ELR (cell line): ENCODE measurements at places on chromosomes 16 and 17.
A peak's percentile ranks its signal among the peaks of the same experiment; 100 is the strongest.

GRCh38 chr17:83185023-83186002 is 105.9 kb downstream of the METRNL start:
- no peak for DNase-seq

- no peak for DNase-seq
These were observed 39.8 kb downstream of the TMEM11 start for GRCh38 chr17:21174186-21174585.

DNA sequence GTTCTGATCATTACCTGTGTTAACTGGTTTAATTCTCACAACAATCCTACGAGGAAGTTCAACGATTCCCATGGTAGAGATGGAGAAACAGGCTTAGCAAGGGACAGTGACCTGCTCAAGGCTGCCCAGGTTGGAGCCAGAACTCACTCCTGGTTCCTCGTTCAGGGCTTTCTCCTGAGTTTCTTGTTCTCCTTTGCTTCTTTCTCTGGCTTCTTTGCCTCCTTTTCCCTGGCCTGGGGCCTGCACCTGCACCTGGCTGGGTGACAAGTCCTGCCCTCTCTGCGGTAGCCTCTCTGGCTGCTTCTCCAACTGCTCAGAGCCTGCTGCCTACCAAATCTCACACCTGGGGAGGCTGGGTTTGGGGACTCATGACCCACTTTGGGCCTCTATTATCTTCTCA is 2.8 kb downstream of the CCL22 start:
- DNase-seq: no peak

GRCh38 chr17:57880086-57880456 is 30.2 kb upstream of the MRPS23 start:
- DNase-seq: peak; percentile 51

- DNase-seq: no peak
These were observed 12.8 kb downstream of the AXIN1 start for GRCh38 chr16:339680-340079.

- DNase-seq: no peak
These were observed 80.1 kb upstream of the RPL38 start for GRCh38 chr17:74123350-74123749.

- DNase-seq: no peak
These were observed 6.6 kb downstream of the LUC7L3 start for GRCh38 chr17:50725769-50726655.

DNA sequence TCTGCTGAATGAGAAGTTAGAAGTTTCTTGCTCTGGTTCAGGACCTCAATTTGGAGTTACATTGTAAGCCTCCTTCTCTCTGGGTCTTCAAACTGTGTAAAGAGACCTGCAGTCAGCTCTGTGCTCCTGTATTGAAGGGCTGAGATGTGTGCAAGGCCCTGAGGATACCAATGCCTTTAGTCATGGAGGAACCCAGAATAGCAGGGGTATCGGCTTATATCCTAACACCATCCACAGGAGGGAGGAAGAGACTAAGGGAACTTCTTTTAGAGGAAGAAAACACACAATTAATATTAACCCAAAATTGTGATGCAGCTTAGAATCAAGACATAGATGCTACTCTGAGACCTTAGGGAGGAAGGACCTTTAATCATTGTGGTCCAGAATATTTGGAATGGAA is 36.5 kb downstream of the GLP2R start:
- no peak for DNase-seq

GRCh38 chr16:14452066-14452465 is 178.0 kb downstream of the PARN start:
- DNase-seq: no peak

GRCh38 chr16:67419931-67420330 is 3.7 kb upstream of the ZDHHC1 start:
- no peak for DNase-seq

DNA sequence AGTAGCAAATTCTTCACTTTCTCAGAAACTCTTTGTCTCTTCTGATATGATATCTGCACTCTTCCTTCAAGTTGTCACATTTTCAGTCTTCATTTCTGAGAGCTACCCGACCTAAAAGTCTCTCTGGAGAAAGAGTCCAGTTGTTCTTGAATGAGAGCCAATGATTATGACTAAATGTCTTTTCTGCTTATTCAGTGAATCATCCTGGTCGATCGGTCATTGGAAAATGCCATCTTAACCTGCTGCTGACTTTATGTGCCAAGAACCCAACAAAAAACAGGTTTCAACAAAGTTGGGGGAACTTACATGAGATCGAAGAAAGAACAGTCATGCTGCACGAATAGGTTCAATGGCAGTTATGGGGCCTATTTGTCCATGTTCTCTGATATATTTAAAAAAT is 15.9 kb downstream of the SOX9 start:
- DNase-seq: peak; percentile 87

DNA sequence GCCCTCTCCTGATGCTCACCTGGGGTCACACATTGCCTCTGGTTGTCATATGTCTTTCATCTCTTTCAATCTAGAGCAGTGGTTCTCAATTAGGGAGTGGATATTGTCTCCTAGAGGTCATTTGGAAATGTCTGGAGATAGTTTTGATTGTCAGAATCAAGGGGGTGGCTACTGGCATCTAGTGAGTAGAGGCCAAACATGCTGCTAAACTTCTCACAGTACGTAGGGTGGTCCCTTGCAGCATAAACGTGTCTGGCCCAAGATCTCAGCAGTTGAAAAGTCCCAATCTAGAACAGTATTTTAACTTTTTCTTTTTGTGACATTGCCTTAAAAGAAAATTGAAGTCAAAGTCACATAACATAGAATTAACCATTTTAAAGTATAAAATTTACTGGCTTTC is 30.5 kb upstream of the SLC5A10 start:
- no peak for DNase-seq

- no peak for DNase-seq
These were observed 167.7 kb upstream of the WSCD1 start for GRCh38 chr17:5902181-5903140.

DNA sequence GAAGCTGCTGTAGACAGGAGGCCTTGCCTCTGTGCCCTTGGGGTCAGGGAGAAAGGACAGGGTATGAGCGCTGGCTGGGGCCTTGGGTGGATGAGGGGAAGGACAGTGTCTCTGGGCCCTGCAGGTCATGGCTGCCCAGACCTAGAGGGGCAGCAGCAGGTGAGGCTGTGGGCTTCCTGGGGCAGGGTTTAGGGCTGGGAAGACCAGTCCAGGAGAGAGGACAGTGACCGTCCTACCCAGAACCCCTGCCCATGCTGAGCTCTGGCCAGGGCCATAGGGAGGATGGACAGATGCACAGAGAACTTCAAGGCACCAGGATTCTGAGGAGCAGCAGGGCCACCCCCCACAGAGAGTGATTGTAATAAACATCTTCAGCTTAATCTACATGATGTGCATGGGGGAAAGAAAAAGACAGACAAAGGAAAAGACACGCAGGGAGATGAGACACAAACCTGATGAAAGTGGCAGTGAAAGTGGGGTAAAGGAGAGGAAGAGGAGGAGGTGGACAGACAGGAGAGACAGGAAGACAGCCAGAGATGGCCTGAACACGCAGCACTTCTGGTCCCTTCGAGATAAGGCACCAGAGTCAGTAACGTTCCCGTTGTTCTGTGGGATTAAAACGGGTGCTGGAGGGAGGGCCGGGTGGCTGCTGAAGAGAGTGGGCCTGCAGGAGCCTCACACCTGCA is 17.5 kb downstream of the FLOT2 start:
- DNase-seq: no peak

- DNase-seq: no peak
These were observed 3.9 kb downstream of the CARMIL2 start for GRCh38 chr16:67648764-67649407.

DNA sequence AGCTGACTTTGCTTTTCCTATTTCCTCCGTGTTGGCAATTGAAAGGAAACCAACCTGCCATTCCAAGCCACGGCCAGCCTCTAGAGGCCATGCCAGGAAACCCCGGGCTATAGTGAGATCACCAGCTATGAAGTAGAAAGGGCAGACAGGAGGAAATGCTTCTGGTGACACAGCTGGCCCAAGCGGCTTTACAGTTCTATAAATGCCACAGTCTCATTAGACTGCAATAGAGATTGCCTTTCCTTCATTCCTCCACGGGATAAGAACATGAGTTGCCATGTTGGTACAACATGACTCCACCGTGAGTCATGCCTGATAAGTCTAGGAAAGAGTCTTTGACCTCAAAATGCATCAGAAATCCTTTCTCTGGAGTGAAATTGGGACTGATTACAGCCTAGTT is 384.9 kb downstream of the GRIN2A start:
- peak; percentile 38 for DNase-seq

DNA sequence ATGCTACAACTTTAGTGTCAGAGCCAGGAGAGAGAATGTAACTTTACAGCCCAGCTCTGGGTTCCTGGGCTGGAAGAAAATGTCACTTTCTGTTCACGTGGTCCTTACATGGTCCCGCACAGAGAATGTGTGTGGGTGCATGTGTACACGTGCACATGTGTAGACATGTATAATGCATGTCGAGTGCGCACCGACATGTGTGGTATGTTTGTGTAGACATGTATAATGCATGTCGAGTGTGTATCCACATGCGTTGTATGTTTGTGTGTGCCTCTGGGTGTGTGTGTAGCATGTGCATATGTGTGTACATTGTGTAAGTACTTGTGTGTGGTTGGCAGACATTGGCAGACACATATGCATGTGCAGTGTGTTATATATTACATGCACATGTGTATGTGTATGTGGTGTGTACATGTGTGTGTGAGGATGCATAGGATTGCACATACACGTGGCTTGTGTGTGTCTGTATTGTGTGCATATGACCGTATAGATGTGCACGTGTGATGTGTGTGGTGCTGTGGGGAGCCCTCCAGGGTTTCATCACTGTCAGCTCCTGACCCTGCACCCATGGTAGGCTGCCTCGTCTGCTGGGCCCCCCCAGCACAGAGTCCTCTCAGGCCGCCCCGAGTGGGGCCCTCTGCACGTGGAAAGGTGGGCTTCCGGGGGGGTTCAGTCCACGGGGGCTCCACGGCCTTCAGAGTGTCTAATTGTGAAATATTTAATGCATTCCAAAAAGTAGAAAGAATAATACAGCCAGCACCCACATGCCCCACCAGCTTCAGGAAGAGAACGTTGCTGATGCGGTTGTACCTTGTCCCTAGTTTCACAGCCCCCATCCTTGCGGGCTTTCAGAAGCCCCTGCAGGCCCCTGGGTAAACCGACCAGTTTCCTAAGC is 214.2 kb upstream of the GSE1 start:
- DNase-seq: no peak

- DNase-seq: no peak
These were observed 9.5 kb downstream of the HAS3 start for GRCh38 chr16:69114976-69115355.

DNA sequence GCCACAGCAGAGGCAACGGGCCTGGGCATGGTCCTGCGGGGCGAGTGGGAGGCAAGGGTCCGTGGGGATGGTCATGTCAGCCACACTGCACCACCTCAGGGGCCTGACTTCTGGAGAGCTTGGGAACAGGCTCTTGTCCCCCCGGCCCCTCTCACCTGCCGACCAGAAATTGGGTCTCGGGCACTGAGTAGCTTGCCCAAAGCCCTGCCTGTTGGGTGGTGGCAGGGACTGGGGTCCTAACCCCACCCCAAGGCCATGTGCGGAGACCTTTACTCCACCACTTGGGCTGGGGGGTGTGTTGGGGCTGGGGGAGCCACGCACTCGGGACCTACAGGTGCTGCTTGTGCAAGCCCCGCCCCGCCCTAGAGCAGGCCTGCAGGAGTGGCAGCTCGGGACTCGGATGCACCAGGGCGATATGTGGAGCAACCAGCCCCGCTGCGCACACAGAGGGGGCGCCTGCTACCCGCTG is 24.2 kb upstream of the CHMP6 start:
- DNase-seq: no peak

DNA sequence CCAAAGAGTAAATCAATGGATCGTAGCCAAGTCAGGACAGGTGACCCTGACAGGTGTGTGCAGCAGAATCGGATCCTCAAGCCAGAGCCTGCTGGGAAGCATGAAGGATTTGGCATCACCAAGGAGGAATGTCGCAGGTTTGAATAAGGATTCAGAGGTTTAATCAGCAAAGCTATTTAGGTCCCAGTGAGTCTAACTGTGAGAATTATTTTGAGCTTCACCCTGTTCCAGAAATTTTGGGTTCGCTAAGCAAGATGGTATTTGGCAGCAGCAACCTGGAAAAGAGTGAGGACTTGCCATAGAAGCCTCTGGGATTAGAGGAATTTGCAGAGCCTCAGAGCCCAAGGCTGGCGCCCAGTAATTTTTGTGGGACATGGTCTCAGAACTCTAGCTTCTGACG is 173.0 kb downstream of the CCDC182 start:
- DNase-seq: no peak

- DNase-seq: no peak
These were observed 57.1 kb upstream of the EMP2 start for GRCh38 chr16:10637337-10638037.
